NCI-H187 (cell line): ENCODE measurements at places on chromosomes 12 and 14.

DNA sequence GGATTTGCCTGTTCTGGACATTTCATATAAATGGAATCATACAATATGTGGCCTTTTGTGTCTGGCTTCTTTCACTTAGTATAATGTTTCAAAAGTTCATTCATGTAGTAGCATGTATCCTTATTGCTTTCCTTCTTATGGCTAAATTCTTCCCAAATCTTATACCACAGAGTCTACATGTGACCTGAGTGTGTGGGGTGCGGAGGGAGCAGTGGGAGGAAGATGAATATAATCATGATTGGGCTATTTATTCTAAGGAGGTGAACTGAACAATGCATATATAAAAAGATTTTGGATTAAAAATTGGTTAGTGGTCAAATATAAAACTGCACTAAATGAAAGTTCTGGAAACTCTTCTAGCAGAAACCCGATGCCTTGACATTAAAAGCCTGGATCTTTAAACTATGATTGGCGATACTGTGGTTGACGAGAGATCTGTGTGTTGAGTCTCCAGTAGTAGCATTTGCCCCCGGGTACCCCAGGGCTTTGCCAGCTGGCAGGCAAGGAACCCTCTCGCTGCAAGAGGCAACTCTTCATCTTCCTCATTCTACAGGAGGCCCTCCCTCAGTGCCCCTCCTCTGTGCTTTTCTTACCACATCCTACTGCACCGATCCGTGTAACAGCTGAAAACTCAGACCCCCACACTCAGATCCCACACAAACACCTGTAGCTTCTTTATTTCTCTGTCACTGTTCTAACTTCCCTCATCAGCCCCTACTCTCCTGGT, 2.6 kb downstream of the CYP46A1 start:
- DNase-seq: no peak

DNA sequence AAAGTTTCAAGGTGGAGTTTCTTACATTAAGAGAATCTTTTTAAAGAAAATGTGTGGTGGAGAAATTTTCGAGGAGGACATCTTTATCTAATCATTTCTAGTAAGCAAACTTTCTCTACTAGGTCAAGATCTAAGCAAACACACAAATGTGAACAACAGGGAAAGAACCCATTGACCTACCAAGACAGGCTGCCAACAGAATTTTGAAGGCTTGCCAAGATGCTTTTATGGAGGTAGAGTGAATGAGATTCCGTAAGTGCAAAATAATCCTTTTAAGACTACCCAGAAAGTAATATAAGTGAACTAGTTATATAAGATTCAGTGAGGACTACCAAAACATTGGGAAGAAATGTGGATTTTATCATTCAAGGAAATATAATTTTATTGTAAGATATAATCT, 357.1 kb upstream of the PDE3A start:
- DNase-seq: no peak

DNA sequence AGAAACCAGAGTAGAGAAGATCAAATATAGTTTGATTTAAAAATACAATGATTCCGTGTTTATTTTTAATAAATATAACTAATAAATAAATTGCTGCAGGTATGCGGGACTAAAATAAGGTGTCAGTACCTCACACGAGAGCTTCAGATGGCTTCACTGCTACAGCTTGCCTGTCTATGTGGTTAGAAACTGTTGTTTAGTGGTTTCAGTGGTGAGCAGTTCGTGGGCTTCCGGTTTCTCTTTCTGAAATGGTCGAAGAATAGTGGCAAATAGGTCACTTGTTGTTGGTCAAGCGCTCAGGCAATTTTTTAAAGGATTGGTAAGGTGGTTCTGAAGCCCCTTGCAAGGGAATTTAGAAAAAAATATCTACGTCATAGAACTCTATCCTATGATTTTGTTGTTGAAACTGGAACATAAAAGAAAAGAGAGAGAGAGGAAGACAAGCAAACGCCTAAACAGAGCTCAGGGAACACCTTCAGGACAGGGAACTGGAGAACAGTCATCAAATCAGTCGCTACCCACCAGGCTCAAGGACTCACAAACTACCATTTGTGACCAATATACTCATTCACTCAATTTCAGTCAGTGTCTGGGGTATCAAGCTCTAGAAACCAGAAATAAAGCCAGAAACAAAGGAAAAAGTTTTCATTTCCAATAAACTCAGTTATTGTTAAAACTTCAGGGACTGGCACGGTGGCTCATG, 31.3 kb downstream of the GABARAPL1 start:
- no peak for DNase-seq

GRCh38 chr12:32533971-32534590, 134.7 kb downstream of the FGD4 start:
- DNase-seq: no peak

GRCh38 chr12:130761537-130762318, 45.6 kb upstream of the RIMBP2 start:
- peak; percentile 20 for DNase-seq

GRCh38 chr14:73870525-73871235, 16.0 kb upstream of the ZNF410 start:
- no peak for DNase-seq

- DNase-seq: no peak
Observed at GRCh38 chr12:127245437-127245836, 1021.5 kb upstream of the TMEM132C start.

DNA sequence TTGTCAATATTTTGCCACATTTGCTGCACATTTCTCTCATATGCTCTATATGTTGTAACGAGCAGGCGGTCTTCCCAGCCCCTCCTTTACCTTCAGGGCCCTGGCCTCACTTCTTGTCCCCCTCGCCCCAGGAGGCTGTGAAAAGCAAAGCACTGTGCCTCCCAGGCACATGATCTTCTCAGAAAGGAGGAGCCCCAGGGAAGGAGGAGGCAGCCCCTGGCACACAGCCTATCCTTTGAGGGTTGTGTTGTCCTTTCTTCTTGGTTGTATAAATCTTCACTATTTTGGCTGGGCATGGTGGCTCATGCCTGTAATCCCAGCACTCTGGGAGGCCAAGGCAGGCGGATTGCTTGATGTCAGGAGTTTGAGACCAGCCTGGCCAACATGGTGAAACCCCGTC, 77.0 kb downstream of the PPP2R5C start:
- no peak for DNase-seq

DNA sequence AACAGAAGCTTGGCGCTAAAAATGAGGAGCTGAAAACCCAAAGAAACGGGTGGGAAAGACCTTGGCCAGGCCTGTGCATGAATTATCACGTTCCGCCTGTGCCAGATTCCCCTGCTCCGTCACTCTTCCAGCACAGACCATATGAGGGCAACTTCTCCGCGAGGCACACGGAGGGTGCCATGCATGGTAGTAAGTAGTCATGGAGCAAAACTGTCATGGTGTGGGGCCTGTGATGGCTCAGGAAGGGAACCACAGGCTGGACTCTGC, 148.2 kb downstream of the ANO2 start:
- DNase-seq: no peak

- no peak for DNase-seq
Observed at GRCh38 chr14:103279142-103280025, 54.7 kb upstream of the EIF5 start.

DNA sequence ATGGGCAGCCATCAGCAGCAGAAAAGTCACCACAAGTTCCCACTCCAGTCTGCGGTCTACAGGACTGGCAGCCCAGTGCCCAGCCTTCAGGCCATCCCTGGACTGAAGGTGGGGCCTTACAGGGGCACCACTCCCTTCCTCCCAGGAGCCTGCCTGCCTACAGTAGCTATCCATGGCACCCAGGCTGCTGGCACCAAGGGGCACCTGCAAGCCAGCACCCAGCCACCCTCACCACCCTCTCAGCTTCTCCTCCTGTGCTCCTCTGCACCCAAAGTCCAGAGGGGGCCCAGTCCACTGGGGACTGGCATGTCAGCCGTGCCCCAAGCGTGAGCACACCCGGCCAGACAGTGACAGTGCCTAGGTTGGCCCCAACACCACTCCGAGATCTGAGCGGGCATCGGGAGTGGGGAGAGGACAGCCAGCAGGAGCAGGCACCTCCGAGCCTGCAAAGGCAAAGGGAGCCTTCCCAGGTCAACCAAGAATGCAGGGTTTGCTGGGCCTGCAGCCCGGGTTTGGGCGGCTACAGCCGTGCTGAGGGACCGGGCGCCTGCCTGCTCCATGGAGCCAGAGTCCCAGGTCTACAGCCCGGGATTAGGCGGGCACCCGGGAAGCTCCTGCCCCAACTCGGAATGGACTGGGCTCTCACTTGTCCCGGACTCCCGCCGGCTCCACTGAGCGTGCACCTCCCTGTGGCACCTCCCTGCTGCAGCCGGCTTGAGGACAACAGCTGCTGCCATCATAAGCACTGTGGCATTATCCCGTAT, 8.1 kb upstream of the OR6C65 start:
- no peak for DNase-seq

GRCh38 chr14:69766984-69767368, at the start of gene SRSF5:
Gene SRSF5 (plus strand): TSS chr14:69767142. CDS start chr14:69768157, 1,015 bp downstream.
- DNase-seq: peak; percentile 92

DNA sequence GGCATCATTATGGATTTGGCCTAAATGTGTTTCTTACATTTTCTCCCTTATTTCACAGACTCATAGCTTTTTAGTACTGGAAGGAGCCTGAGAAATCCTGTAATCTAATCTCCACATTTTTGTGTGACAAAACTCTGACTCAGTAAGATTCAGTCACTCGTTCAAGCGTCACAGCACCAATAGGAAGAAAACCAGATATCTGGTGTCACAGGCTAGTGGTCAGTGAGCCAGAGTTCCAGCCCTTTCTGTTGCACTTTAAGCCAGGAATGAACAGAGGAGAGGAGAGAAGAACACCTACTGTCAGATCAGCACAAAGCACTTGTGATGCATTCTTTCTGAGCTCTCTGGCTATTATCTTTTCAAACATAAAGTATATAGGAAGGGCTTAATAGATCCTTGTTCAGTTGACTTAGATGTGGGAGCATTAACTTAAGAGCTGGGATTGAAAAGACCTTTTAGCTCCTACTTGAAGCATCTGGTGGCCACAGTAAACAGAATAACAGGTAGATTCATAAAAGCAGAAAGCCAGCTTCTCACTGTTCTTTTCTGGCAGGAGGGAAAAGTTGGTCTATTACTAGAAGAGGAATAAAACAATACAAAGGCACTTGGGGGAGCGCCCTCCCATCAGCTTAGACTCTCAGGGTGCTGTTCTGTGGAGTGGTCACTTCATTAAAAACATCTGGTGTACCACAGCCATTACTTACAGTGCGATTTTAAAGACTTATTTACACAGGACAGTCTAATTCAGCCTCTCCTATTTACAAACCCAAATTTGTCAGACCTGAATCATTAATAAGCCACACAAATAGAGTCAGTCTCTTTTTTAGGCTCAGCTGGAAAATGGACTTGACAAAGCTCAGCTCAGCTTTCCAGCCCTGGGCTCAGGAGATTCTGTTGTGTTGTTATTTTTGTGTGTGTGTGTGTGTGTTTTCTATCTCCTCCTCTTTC, 12.2 kb upstream of the NID2 start:
- peak; percentile 67 for DNase-seq

DNA sequence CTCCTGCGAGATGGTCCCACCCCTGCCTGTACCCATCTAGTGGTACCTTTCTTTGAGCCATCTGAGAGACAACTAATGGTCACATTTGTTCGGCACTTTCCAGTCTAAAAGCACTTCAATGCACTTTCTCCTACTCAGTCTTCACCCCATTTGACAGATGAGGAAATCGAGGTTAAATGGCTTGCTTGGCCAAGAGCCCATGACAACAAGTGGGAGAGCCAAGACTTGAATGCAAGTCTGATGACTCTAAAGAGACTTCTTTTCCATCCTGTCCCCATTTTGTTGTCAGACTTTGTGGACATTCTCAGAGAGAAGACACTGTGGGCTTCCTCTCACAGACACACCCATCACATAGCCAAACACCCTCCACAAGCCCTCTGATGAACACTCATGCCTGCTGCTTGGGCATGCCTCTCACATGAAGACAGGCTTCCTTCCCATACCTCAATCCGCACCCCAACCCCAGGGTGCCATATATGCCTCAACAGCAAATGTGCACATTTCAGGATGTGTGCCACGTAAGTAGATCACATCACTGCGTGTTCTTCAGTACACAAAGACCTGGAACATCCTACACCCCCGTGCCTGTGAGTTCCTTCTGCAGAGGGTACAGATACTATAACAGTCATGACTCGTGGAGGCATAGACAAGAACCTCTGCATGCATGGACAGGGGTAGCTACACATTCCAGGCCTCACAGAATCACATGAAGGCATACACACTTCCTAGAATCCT, 805 bp downstream of the MYH7 start:
- DNase-seq: no peak

DNA sequence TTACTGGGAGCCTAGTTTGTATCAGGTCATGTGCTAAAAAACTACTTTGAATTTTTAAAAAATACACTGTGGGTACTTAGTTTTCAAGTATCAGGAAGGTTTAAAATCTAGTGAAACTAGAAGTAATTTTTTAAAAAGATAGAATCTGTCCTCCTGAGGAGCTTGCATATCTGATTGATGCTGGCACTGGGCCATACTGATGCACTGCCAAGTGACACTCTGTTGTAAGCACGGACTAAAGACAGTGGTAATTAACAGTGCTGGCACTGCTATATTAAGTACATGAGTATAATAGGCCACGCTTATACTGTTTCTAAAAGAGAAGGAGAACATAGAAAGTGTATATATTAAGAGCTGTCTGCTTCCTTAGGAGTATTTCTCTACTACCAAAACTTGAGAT, 10.0 kb upstream of the TBC1D30 start:
- DNase-seq: no peak

DNA sequence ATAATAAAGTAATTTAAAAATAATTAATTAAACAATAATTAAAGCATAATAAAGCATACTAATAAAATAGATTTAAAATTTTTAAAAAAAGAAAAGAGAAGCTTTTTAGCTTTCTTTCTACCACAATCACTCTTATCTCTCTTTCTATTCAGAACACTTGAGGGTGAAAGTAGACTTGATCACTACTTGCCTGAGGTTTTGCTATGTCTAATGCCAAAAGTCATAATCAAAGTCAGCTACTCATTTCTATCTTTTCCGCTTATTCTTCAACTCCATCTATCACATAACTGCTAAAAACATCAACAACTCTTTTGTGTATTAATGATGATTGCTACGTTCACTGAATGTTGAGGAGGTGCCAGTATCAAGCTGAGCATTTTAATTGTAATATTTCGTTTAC, 202.0 kb upstream of the KRR1 start:
- DNase-seq: no peak

- no peak for DNase-seq
Observed at GRCh38 chr12:23536293-23536692, 413.2 kb downstream of the SOX5 start.

DNA sequence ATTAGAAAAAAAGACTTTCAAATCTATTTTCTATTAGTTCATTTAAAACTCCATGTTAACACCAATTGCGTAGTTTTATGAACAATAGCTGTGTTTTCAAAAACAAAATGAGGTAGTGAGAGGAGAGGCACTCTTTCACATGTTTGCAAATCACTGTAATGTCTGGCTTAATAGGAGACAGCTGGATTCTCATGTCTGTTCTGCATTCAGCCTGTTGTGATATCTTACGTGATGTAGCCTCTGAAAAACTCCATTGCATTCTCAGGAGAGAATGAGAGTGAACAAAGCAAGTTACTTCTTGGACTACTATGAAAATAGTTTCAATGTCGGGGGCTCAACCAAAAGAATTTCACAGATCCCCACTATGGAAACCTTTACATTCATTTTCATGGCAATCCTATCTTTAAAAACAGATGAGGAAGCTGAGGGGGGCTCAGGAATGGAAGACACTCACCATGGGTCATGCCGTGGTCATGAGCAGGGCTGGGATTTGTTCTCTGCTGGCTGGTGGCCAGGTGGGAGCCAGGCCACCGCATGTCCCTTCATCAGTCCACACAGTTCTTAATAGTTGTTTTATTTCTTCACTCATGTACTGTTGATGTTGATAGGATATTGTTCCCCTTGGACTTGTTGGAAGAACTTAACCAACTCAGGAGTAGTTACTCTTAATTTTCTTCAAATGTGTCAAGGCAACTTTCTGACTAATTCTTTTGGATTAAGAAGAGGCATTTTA, 346.2 kb upstream of the FAR2 start:
- DNase-seq: no peak
